Left ventricle myocardium inferior (tissue), 1 donor: ENCODE measurements at places on chromosomes 6 and 20.

DNA sequence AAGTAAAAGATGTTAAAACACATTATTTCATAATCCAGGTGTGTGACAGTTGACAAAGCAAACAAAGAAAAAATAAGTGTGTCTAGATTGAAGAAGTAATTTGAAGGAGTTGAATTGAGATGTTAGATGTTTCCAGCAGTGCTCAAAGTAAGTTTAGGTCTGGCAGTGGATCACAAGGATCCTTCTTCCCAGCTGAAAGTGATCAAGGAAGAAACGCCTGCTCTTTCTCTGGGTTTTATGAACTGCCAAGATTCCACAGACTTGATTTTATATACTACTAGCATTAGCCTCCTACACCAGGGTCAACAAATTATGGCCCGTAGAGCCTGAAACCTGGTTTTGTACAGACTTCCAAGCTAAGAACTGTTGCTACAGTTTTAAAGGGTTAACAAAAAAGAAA is 30.3 kb downstream of the STX7 start:
- DNase-seq = no peak

DNA sequence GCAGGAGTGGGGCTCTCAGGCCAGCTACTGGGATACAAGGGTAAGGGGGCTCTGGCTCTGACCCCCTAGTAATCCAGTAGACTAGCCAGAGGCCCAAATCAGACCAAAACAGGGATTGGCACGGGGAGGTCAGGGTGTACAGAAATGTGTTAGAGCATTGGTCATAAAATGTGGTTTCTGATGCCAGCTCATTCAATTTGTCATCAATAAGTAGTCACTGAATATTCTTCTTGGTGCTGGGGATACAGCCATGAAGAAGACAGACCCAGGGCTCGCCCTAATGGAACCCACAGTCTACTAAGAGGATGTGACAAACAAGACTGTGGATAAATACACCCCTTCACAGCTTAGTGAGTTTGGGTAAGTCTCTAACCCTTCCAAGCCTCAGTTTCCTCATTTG is 11.1 kb downstream of the MAP1LC3A start:
- DNase-seq = no peak

DNA sequence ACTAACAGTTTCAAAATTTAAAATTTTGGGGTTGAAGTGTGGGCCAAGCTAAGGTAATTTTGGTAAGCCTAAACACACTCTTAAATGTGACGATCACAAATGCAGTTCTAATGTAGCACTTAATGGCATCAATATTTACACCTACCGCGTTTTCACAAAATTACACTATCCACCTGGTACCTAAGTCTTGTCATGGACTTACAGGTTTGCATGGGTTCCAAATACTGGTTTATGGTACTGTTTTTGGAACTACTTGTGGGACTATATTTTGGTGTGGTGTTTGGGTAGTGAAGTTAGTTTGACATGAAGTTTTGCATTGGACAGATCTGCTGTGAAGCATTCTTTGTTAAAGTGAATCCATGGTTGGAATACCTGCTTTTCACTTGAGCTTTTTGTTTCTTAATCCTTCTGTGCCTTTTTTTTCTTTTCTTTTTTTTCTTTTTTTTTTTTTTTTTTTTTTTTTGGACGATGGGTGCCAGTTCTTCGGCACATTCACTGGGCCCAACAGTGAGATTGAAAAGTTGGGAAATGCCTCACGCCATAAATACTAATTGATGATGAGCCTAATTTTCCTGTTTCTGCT is 6.5 kb downstream of the SRSF3 start:
- DNase-seq = no peak

- DNase-seq = no peak
These were observed 33.6 kb downstream of the FAM209B start for GRCh38 chr20:56566621-56567020.

DNA sequence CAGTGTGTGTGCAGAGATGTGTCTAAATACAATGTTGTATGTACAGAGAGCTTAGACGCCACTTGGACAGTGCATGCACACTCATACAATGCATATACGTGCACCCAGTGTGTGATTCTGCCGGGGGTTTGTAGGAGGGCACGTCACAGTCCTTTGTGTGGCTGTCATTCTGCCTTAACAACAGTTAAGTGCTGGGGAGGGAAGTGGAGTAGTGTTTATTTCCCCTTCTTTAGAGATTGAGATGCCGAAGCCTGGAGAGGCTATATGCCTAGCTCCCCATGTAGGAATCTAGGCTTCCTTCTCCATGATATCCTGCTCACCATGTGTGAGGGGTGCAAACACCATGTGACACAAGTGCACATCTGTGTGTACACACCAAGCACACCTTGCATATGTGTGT is 38.2 kb downstream of the MDFI start:
- no peak for DNase-seq

- no peak for DNase-seq
These were observed 14.7 kb upstream of the PTGIS start for GRCh38 chr20:49582413-49583334.

DNA sequence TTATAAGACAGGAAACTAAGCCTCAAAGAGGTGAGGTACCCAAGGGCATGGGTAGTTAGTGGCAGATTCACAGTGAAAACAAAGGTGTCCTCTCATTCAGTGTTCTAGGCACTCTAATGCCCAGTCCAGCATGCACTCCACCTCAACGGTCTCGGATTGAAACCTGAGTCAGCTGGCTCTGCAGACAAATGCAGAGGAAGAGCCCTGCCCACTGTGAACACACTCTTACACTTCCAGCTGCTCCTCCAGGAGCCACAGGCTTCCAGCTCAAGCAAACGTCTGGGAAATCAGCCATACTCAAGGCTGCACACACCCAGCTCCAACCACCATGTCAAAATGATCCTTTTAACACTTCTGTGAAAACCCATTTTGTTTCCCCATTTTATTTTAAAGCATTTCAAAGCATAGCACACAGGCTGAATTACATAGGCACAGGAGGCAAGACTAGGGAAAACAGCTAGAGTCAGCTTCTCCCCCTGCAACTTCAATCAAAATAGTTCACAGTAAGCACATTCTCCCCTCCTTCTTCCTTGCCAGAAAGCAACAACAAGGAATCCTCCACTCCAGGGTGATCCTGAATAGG is 3.0 kb upstream of the IL17A start:
- no peak for DNase-seq

DNA sequence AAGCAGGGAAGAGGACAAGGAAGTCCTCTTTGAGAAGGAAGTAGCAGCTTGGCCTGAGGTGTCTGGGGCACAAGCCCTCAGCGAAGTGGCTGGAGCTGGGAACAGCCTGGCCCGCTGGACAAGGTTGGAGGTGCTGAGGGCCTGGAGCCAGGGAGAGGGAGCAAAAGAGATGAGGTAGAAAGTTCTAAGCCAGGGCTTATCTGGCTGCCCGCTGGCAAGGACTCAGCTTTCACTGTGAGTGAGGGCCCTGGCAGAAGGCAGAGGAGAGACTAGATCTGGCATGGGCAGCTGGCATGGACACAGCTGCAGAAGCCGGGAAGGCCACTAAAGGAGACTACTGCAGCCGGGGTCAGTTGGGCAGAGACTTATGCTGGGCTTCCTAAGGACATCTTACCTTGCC is 21.8 kb upstream of the PCMTD2 start:
- peak; percentile 77 for DNase-seq

DNA sequence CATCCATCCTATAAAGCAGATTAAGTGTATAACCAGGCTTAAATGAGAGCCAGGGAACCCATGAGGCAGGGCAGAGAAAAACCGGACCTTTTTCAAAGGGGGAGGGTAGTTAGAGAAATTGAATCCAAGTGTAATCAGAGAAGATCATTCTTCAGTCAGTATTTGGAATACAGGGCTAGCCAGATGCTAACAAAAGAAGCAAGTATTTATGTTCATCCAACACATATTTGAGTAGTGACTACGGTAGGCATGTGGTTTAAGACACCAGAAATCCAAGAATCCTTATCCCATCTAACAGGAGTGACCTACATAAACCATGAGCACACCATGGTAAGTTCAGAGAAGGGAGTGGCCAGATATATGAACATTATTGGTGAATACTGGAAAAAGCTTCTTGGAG is 46.8 kb upstream of the FAM83C start:
- DNase-seq = no peak

DNA sequence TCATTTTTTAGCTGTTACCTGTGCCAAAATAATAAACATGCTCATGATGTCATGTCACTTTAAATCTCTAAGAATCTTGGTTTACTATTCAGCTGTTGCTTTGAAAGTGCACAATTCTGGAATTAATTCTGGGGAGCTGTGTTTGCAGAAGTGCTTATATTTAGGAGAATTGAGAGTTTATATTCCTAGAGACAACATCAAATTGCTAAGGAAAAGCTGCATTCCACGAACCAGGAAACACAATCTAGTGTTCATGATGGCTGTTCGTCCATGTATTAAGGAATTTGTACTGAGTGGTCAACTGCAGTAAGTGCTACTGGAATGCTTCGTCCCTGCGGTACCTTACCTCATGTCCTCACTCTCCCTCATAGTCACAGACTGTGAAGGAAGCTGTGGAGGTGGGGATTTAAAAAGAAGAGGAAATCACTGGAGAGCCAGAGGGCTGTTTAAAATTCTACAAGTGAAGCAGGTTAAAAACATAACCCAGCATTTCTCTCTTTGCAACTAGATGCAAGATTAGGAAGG is 161.0 kb downstream of the TRMT11 start:
- no peak for DNase-seq

- no peak for DNase-seq
These were observed 4.8 kb downstream of the SLC32A1 start for GRCh38 chr20:38728911-38729642.
